ENCODE measurements at places on chromosomes 12 and 14.
A peak's percentile ranks its signal among the peaks of the same experiment; 100 is the strongest.

DNA sequence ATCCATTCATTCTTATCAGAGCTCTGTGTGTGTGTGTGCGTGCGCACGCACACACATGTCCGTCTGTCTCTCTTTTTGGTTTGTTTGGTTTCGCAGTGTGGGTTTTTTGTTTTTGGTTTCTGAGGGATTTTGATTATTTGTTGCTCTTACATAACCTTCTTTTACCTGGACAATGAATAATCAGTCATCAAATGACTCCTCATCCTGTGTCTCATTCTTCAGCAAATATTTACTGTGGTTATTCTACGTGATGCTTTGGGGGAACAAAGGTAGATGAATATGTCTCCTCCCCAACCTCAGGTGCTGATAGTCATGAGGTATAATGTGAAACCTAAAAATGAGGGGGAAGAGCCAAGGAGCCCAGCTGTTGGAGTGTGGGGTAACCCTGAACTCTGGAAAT, 92.4 kb downstream of the SAMD4A start:
- no peak for DNase-seq

- DNase-seq = no peak
Measured at GRCh38 chr14:89243286-89243685, 173.7 kb downstream of the FOXN3 start.

DNA sequence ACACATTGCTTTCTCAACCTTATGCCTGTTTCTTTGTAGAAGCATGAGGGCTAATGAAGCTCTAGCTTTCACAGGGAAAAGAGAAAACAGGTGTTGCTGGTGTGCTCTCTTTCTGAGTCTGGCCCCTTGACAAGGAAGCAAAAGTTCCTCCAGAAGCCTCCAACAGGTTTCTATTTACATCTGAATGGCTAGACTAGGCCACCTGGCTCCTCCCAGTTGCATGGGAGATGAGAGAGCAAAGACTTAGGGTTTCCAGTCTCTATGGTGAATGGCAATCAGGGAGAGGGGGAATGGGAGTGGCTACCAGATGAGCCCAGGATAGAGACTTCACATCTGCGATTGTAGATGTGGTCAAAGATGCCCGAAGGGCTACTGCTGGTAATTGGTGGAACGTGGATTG, 138.1 kb upstream of the PLXNC1 start:
- no peak for DNase-seq

DNA sequence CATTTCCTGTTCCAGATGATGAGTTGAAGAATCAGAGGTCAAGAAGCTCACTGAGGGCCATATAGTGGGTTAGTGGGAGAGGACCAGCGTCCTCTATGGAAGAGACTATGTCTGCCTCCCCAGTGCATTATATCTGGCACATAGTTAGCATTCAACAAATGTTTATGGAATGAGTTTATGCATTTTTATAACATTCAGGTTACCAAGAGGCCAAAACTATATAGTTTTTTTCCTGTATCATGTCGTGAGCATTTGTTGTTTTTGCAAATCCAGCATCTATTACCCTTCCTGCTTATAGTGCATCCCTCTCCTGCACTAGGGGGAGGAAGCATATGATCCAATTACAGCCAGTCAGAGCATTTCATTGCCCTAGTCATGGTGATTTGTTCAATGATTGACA, 60.6 kb downstream of the SUDS3 start:
- DNase-seq = no peak

DNA sequence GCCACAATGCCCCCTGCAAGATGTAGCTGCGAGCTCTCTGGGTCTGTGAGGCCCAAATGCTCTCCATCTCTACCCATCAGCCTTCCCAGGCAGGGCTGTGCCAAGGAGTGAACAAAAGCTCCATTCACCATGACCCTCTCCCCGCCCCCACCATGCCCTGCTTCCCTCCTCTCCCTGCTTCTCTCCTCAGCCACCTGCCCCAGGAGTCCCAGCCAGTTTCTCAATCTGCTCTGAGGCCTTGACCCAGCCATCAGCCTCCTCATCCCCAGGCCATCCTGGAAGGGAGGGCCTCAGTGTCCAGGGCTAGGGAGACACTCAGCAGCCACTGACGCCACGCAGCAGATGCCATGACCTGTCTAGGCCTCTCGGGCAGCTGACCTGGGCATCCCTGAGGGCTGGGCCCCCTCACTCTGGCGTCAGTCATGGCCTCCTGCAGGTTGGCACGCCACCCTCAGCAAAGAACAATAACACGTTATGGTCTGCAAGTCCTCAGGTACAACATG, 8.5 kb upstream of the KRT5 start:
- DNase-seq = no peak

DNA sequence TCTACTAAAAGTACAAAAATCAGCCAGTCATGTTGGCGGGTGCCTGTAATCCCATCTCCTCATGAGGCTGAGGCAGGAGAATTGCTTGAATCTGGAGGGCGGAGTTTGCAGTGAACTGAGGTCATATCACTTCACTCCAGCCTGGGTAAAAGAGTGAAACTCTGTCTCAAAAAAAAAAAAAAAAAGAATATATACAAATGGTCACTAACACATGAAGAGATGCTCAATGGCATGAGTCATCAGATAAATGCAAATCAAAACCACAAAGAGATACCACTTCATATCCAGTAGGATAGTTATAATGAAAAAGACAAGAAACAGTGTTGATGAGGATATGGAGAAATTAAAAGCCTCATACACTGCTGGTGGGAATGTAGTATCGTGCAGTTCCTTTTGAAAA, 33.6 kb upstream of the METAP2 start:
- no peak for DNase-seq

GRCh38 chr12:131142891-131143657, 189.4 kb downstream of the ADGRD1 start:
- no peak for DNase-seq

DNA sequence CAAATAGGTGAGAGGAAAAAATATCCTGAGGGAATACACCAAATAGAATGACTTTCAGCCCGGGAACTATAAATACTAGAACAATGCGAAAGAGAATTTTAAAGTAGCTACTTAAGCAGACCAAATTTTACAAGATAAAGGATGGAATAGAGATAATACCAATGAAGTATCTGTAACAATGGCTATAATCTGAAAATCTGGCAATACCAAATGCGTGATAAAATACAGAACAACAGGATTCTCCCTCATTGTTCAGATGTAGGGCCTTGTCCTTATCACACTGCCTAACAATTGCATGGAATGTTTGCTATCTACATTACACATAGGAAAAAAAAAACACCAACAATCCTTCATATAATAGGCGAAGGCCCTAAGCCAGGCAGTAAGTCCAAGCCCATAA, 815.4 kb upstream of the MDGA2 start:
- no peak for DNase-seq

GRCh38 chr14:92877757-92878431, 45.1 kb upstream of the CHGA start:
- peak; percentile 49 for DNase-seq

- DNase-seq = no peak
Measured at GRCh38 chr14:34220921-34221320, 241.1 kb downstream of the SPTSSA start.

- DNase-seq = no peak
Measured at GRCh38 chr12:107349008-107349747, 255.8 kb upstream of the CRY1 start.

GRCh38 chr14:70808416-70809224, 693 bp downstream of the MAP3K9 start:
- peak; percentile 51 for DNase-seq

DNA sequence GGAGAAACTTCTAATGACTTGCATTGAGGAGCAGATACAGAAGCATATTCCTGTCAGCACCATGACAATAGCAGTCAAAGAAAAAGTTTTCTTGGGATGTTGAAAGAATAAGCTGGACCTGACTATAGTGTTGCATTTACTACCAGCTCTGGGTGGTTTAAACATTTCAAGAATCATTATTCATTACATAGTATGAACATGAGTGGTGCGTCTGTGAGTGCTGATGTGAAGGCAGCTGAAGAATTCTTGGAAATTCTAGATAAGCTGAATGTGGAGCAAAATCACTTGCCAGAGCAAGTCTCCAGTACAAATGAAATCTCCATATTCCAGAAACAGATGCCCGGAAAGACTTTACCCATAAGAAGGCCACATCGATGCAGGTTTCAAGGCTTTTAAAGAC, 45.0 kb upstream of the STAB2 start:
- DNase-seq = no peak

DNA sequence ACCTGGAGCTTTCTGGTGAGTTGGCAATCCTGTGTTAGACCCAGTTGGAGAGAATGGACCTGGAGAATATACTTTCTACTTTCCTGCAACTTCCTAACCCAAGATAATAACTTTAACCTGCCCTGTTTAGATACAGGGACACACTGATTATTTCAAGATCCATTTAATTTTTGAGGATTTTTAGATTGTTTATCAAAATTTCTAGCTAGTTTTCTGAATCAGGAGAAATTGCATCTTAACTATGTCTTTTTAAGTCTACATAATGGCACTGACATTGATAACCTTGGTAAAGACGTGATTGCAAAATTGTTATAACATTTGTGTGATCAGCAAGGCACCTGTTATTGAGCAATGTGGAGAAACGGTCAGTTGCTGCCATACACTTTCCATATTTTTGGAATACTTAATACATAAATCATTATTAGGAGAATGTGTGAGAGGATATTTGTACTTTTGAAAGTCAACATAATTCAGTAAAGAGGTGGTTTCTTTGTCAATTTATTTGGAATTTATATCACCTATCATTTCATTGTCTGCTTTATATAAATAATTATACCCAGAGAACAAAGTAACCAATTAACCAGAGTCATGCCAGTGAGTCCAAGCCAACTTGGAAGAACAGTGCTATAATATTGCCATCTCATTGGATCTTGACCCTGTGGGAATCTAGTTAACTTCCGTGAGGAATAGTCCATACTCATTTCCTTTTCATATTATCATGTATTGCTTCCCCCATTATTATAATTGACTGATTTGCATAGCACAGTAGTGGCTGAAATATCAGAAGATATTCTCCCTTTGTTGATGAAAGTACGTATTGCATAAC, 28.4 kb downstream of the NFYB start:
- no peak for DNase-seq

DNA sequence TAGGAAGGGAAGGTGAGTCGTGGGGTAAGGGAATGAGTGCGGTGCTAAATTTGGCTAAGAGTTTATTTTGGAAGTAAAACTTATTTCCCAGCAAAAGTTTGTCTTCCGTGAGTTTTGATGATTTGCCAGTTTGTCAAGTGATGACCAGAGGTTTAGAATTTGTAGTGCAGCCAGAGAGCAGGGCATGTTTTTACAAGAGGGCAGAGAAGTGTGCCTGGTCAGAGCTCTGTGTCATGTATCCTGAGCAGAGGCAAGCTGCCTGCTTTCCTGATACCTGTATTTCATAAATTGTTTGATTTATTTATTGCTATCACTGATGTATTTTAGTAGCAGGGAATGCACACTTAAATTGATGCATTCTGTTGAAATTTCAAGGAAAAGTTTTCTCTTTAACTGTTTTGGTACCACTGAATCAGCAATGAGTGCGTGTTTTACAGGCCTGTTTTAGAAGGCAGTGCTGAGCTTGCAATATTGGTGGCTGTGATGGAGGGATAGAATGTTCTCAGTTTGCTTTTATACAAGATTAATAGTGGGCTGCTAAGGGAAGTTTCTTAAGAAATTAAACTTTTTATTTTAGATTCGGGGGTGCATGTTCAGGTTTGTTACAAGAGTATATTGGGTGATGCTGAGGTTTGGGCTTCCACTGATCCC, 19.7 kb upstream of the RD3L start:
- no peak for DNase-seq

DNA sequence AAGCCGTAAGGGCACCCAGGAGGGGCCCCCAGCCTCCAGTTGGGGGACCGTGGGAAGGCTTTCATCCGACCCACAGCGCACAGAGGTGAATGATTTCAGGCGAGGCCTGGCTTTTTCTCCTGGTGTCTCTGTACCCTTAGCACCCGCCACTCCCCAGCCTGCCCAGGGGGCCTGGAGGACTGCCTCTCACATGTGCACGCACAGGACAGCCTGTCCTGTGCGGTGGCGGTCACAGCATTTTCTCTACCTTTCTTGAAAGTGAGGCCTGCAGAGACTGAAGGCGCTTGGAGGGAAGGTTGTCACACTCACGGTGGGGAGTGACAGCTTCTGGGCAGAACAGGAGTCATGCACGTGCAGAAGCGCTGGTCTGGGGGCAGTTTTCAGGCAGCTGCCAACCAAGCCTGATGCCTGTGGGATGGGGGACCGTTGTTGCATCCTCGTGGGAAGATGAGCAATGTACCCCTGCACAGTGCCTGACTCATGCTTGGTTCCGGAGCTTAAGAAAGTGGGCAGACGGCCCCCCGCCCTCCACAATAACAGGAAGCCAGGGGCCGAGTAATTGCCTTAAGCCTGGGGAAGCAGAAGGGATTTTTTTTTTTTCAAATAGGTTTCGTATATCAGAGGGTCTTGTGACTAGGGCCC, 148.1 kb downstream of the TSPAN9 start:
- no peak for DNase-seq

DNA sequence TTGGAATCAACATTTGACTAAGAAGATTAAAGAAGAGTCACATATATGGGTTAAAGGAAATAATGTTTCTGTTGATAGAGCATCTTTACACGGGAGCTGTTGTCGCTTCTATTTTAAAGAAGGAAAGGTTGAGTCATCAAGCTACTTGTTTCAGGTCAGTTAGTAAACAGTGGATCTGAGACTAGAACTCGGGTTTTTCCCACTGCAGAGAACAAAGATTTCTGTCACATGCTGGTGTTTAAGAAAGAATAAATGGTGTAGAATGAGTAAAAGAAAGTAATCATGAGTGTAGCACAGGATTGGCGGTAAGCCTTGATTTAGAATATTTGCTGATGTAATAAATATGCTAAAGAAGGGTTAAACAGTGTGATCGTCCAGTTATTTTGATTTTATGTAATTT, 455.5 kb downstream of the AEBP2 start:
- DNase-seq = no peak

DNA sequence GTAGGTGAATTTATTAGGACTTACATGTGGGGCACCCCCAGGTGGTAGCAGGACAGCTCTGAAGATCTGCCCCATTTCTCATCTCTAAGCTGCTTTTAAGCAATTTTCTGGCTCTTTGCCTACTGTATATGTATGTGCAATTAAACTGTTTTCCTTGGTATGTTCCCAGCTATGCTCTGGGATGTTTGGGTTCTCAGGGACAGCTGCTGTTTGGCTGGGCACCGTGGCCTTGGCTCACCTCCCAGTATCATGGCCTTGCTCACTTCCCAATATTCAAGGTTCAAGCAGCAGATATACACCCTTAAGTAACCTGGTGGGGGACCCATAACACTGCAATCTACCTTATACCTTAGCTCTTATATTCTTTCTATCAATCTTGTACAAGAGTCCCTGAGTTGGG, 53.7 kb upstream of the KITLG start:
- no peak for DNase-seq

- DNase-seq = no peak
Measured at GRCh38 chr12:51871918-51872688, 15.8 kb upstream of the ANKRD33 start.

DNA sequence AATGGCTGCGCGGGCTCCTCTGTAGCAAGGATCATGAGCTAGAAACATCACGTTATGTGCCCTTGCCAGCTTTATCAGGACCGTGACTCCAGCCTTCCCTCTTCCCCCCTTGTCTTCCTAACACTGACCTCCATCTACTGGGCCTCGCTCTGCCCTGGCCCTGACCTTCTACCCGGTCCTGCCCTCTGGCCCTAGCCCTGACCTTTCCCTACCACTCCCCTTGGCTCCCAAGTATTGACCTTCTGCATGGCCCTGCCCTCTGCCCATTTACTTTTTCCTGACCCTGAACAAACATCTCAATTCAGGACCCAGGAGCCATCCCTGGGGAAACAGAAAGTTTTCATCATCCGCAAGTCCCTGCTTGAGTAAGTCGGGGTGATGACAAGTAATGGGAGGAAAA, 2.0 kb downstream of the SOAT2 start:
- DNase-seq = no peak

All from neuronal stem cell (in vitro differentiated cells).